Spleen (tissue), 13 donors: ENCODE measurements at places on chromosomes 1 and 21. TPM values are rescaled to one million over a fixed set of nuclear protein-coding genes. Genes with fewer than 3 reads are reported as not detected.

- no peaks in the 10 kb centered on the region for H3K27me3 ChIP-seq
- no peaks in the 10 kb centered on the region for H3K4me1 ChIP-seq
- no peak overlapping the region for H3K4me3 ChIP-seq
Measured at GRCh38 chr1:170354690-170355089, 177.3 kb upstream of the GORAB start.

DNA sequence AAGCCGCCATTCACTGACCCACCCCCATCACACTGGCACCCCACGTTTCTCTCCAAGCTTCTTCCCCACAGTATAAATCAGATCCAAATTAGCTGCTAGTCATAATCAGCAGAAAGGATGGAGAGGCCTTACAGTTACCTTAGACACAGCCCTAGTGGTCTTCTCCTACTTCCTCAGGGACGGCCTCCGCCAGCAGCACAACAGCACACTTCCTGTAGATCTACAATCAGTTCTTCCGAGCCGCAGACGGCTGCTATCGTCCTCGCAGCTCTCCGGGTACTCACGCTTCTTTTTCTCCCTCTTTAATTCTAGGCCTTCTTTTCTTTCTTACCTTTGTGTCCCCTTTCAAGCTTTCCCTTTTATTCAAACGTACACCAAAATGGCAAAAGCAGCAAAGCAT is 313.5 kb downstream of the SMYD3 start:
- DNase-seq, result no peak
- H3K4me1 ChIP-seq, result no peaks in the 10 kb centered on the region
- H3K27me3 ChIP-seq, result no peaks in the 10 kb centered on the region

ARTN gene
- 0.63 TPM for total RNA-seq

FCGR2B gene
- total RNA-seq, result 65.2 TPM
